Sigmoid colon (tissue), 7 donors: ENCODE measurements at places on chromosomes 3 and 15. TPM values are rescaled to one million over a fixed set of nuclear protein-coding genes. Genes with fewer than 3 reads are reported as not detected.

The OIP5 gene
- 10.8 TPM for polyA plus RNA-seq

The MAGEL2 gene
- polyA plus RNA-seq, result 0.17 TPM

The CSPG4 gene
- polyA plus RNA-seq, result 0.23 TPM

The KLHL25 gene
- 4.6 TPM for polyA plus RNA-seq

The NDN gene
- polyA plus RNA-seq, result 16.8 TPM

The OCA2 gene
- 0.41 TPM for polyA plus RNA-seq

The SLC35G2 gene
- 1.8 TPM for polyA plus RNA-seq

The KIF7 gene
- polyA plus RNA-seq, result 1.9 TPM

The STAC gene
- not detected for polyA plus RNA-seq

The LOXL1 gene
- 3.0 TPM for polyA plus RNA-seq

The PLA1A gene
- not detected for polyA plus RNA-seq

The REC114 gene
- not detected for polyA plus RNA-seq

The GOLGA6L9 gene
- polyA plus RNA-seq, result 3.6 TPM

The CAV3 gene
- polyA plus RNA-seq, result not detected

The NANOGP8 gene
- polyA plus RNA-seq, result not detected

The HCN4 gene
- 0.04 TPM for polyA plus RNA-seq

The VGLL3 gene
- 1.4 TPM for polyA plus RNA-seq

The LMAN1L gene
- polyA plus RNA-seq, result not detected

The EFHB gene
- 0.47 TPM for polyA plus RNA-seq

The LPP gene
- polyA plus RNA-seq, result 5.3 TPM

The RPUSD3 gene
- 22.0 TPM for polyA plus RNA-seq

The ETFA gene
- 191 TPM for polyA plus RNA-seq

The SMCO1 gene
- polyA plus RNA-seq, result not detected

The SLC27A2 gene
- 4.6 TPM for polyA plus RNA-seq

The STRA6 gene
- not detected for polyA plus RNA-seq

The STAB1 gene
- polyA plus RNA-seq, result 58.5 TPM

The CLEC3B gene
- 8.8 TPM for polyA plus RNA-seq

The SLC28A1 gene
- polyA plus RNA-seq, result not detected

The PAQR9 gene
- polyA plus RNA-seq, result not detected

The GOLGA8S gene
- 0.03 TPM for polyA plus RNA-seq

The CATSPER2 gene
- not detected for polyA plus RNA-seq

The POLQ gene
- under 0.01 TPM for polyA plus RNA-seq

The SLC6A1 gene
- polyA plus RNA-seq, result 0.31 TPM

The MUC20 gene
- 13.9 TPM for polyA plus RNA-seq

The PRTG gene
- polyA plus RNA-seq, result not detected

The FBXO40 gene
- polyA plus RNA-seq, result not detected

The COL6A5 gene
- polyA plus RNA-seq, result 0.09 TPM

The UROC1 gene
- polyA plus RNA-seq, result not detected

The CPB1 gene
- 0.22 TPM for polyA plus RNA-seq

The TGM5 gene
- not detected for polyA plus RNA-seq

The PCLAF gene
- polyA plus RNA-seq, result 40.2 TPM

The CYB561D2 gene
- polyA plus RNA-seq, result 14.8 TPM

The B3GNT5 gene
- polyA plus RNA-seq, result 22.8 TPM

The TP63 gene
- polyA plus RNA-seq, result not detected

The LRRIQ4 gene
- polyA plus RNA-seq, result not detected

The MYRIP gene
- polyA plus RNA-seq, result 5.1 TPM

The FOXB1 gene
- polyA plus RNA-seq, result not detected

The PLA2G4E gene
- 0.13 TPM for polyA plus RNA-seq
